Caco-2 (cell line): ENCODE measurements at places on chromosomes 13 and 19. TPM values are rescaled to one million over a fixed set of nuclear protein-coding genes. Genes with fewer than 3 reads are reported as not detected.

Gene RNF225
- 0.73 and 1.3 TPM in 2 replicates for total RNA-seq

Gene GPC5
- 3.8 and 4.1 TPM in 2 replicates for total RNA-seq

Gene GRIN2D
- total RNA-seq: 6.5 and 7.3 TPM in 2 replicates

Gene CBARP
- total RNA-seq: 7.3 and 9.7 TPM in 2 replicates

Gene GARIN5B
- total RNA-seq: not detected in 2 replicates

GRCh38 chr13:44801990-44802389 is 187.3 kb downstream of the NUFIP1 start:
- no peak for DNase-seq

GRCh38 chr13:55302568-55302967 is 1838.2 kb upstream of the PRR20A start:
- no peak for DNase-seq

GRCh38 chr19:18299654-18300053 is 18.2 kb upstream of the JUND start:
- DNase-seq: no peak

GRCh38 chr13:42574011-42574410 is at the start of gene TNFSF11:
TSS of gene TNFSF11 (plus strand) at chr13:42574152. CDS start at chr13:42574304, 152 bp downstream.
- DNase-seq: no peak

- DNase-seq: peak; percentile 72
Measured at GRCh38 chr13:76903544-76904162, 17.4 kb upstream of the KCTD12 start.

DNA sequence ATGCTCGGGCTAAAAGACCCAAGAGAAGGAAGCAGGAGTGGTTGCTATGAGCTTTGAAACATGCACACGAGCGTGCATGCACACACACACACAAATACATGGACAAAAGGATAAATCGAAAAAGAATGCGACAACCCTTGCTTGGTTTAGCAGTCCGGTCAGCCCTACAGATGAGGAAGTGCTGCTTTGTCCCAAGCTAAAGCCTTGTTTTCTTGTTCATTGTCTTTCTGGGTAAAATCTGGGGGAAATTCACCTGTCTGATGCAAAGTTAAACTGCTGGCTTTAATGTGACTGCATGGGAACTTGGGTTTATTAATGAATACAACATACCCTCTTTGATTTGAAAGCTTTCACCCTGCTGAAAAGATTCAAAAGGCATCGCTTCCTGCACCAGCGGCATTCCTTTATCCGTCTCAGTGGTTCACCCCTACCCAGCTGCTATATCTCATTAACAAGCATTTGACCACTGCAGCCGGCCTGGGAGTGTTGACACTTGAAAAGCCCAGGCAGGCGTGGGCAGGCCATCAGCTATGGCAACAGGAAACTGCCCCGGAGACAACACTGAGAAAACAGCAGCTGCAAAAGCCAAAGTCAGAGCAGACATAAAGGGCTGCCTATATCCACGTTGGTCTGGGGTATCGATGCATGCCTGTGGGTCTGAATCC is 301.7 kb downstream of the NDFIP2 start:
- peak; percentile 87 for DNase-seq

- DNase-seq: no peak
Measured at GRCh38 chr13:43749503-43749902, 37.3 kb downstream of the ENOX1 start.
